Large intestine (tissue), 12 donors: ENCODE measurements at places on chromosomes 5 and 9.
A peak's percentile ranks its signal among the peaks of the same experiment; 100 is the strongest.

DNA sequence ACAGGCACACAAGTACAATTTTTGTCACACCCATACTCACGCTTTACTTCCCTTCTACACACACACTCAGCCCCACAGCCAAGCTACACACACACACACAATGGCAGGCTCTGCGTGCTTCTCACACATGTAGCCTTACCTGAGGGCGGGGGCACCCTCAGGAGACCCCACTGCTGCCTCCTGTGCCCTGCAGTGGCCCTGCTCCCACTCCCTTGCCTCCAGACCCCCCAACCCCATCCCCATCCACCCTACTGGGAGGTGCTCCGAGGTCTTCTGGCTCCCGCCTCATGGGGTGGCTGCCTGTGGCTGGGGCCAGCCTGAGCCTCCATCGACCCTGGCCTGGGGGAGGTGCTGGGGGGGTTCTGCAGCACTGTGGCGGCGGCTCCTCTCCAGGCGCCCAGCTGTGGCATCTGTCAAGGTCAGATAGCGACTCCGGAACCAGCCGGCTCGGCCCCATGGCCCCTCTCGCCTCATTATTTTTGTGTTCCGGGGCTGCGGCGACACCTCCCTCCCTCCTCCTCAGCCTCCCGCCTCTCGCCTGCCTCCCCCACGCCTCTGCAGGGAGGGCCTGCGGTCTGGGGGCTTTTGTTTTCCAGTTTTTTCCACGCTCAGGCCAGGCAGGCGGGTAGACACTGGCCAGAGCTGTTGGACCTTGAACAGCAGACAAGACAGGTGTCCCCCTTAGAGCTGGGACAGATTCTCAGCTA is 21.7 kb downstream of the CXXC5 start:
- peak overlapping the region; percentile 52 for H3K27ac ChIP-seq
- H3K4me1 ChIP-seq, result peaks cover 51% of the 10 kb centered on the region
- no peaks in the 10 kb centered on the region for H3K27me3 ChIP-seq
- peaks cover 23% of the 10 kb centered on the region for H3K36me3 ChIP-seq
- no peak overlapping the region for H3K4me3 ChIP-seq

GRCh38 chr5:171309276-171310211 is 496 bp downstream of the TLX3 start:
- no peak overlapping the region for H3K4me3 ChIP-seq
- H3K4me1 ChIP-seq, result peaks cover 8% of the 10 kb centered on the region
- no peaks in the 10 kb centered on the region for H3K36me3 ChIP-seq
- no peak for DNase-seq

- H3K36me3 ChIP-seq, result no peaks in the 10 kb centered on the region
- peaks cover 3% of the 10 kb centered on the region for H3K4me1 ChIP-seq
- no peaks in the 10 kb centered on the region for H3K27me3 ChIP-seq
- DNase-seq, result no peak
- no peak overlapping the region for H3K4me3 ChIP-seq
Observed at GRCh38 chr5:32615236-32615635, 29.9 kb downstream of the SUB1 start.

DNA sequence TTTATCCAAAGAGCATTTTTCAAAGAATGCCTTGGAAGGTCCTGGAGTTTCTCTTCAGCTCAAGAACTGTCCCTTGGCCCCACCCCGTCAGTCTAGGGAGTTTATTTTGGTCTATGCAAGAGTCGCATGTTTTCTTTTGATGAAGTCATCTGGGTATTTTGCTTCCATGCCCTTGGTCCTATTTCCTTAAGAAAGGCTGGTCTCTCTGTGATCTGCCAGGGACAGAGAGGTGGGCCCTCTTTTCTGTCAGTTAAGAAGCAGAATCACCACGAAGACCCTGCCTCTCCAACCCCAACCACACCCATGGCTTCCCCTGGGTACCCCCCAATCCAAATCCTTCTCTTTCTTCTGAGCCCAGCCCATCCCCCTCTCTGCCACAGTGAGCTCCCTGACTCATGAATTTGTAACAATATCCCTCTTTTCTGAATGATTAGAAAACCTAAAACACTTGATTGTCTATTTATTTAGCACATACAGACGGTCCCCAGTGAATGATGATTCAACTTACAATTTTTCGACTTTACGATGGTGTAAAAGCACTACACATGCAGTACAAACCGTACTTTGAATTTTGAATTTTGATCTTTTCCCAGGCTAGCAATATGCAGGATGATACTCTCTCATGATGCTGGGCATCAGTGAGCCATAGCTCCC is 163.5 kb upstream of the ADRA1B start:
- H3K4me1 ChIP-seq, result no peaks in the 10 kb centered on the region
- H3K4me3 ChIP-seq, result no peak overlapping the region
- no peak for DNase-seq
- no peak overlapping the region for H3K27ac ChIP-seq
- H3K27me3 ChIP-seq, result no peaks in the 10 kb centered on the region
- no peaks in the 10 kb centered on the region for H3K36me3 ChIP-seq

DNA sequence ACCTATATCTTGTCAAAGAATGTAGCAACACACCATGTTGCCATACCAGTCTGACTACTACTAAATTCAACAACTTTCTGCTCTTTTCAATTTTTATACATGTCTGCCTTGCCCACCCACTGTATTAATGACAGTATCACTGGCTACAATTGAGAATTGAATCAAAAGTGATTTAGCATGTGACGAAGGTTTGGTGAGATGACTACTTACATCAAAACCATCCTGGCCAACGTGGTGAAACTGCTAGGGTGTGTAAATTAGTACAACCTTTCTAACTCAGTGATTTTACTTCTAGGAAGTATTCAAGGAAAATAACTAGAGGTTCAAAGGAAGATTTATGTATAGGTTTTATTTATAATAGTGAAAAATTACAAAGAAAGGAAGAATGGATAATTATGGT is 109.8 kb downstream of the UNC13B start:
- no peaks in the 10 kb centered on the region for H3K27me3 ChIP-seq
- no peaks in the 10 kb centered on the region for H3K36me3 ChIP-seq
- peaks cover 7% of the 10 kb centered on the region for H3K4me1 ChIP-seq

DNA sequence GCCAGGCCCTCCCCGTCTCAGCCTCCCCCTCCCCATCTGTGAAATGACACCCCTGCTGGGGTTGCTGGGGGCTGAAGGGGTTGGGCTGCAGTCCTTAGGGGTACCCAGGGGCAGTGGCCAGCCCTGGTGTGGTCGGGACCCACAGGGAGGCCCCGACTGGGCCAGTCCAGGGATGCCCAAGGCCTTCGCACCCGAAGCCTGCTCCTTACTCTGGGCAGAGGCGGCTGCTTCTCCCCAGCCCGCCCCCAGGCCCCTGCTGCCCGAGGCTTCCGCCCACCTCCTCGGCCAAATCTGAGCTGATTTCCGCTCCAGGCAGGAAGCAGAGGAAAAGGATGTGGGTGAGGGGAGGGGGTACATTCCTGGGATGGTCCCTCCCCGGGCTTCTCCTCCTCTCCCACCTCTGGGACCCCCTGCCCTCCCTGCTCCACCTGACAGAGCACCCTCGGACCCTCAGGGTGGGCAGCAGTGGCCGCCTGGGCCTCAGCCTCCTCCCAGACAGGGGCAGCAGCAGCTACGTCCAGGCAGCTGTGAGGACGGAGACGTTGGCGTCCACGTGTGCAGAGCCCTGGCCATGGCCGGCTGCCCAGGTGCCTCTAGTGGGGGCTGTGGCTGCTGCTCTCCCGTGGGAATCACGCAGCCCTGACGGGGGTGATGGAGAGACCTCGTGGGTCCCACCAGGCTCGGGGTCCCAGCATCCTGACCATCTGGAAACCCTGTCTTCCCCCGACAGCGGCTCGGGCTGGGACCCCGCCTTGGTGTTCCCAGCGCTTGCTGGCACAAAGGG is 4.2 kb upstream of the NRARP start:
- H3K27me3 ChIP-seq, result no peaks in the 10 kb centered on the region
- peaks cover 77% of the 10 kb centered on the region for H3K4me1 ChIP-seq
- H3K36me3 ChIP-seq, result no peaks in the 10 kb centered on the region
- no peak for DNase-seq
- peak overlapping the region; percentile 85 for H3K27ac ChIP-seq

DNA sequence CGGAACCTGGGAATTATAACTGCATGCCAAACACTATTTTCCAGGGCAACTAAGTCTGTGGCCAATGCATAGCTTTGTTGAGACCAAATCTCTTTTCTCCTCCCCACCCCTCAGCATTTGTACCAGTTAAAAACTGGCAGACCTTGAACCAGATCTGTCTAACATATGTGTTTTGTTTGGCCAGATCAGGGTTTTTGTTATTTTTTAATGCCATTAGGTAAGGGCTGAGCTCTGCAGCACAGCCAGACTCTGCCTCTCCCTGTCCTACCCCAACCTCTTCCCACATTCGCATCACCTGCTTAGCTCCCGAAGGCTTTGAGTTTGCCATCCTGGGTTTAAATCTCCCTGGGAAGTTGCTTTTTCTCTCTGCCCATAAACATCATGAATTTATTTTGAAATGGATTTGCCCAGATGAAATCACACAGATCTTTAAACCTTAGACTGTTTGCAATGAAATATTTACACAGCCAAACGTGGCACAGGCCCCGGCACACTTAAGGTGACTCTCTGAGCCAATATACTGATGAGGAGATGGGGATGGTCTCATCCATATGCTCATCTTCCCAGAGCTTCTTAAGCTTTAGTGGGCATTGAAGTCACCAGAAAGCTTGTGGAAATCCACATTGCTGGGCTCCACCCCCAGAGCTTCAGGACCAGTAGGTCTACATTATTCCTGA is 54.0 kb upstream of the ALDH1B1 start:
- no peak for DNase-seq
- H3K27me3 ChIP-seq, result peaks cover 3% of the 10 kb centered on the region
- no peaks in the 10 kb centered on the region for H3K4me1 ChIP-seq

DNA sequence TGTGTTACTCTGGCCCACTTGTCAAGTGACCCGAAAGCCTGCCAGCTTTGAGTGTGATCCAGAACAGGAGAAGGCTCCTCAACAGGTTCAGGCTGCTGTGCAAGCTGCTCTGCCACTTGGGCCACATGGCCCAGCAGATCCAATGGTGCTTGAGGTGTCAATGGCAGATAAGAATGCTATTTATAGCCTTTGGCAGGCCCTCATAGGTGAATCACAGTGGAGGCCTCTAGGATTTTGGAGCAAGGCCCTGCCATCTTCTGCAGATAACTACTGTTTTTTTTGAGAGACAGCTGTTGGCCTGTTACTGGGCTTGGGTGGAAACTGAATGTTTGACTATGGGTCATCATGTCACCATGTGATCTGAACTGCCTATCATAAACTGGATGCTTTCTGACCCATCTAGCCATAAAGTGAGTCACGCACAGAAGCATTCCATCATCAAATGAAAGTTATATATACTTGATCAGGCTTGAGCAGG is 180.8 kb downstream of the CARTPT start:
- DNase-seq, result peak; percentile 73
- H3K27ac ChIP-seq, result no peak overlapping the region
- H3K4me3 ChIP-seq, result no peak overlapping the region
- H3K36me3 ChIP-seq, result no peaks in the 10 kb centered on the region
- no peaks in the 10 kb centered on the region for H3K27me3 ChIP-seq

GRCh38 chr5:59062986-59063683 is 480.3 kb downstream of the RAB3C start:
- H3K36me3 ChIP-seq, result peaks cover 3% of the 10 kb centered on the region
- H3K27me3 ChIP-seq, result no peaks in the 10 kb centered on the region
- H3K4me3 ChIP-seq, result no peak overlapping the region

GRCh38 chr9:1522219-1522767 is 472.1 kb downstream of the DMRT2 start:
- H3K4me1 ChIP-seq, result no peaks in the 10 kb centered on the region
- DNase-seq, result no peak
- no peaks in the 10 kb centered on the region for H3K27me3 ChIP-seq
- H3K27ac ChIP-seq, result no peak overlapping the region
- H3K36me3 ChIP-seq, result no peaks in the 10 kb centered on the region
- no peak overlapping the region for H3K4me3 ChIP-seq

GRCh38 chr5:173394701-173395100 is 66.5 kb upstream of the STC2 start:
- no peak overlapping the region for H3K4me3 ChIP-seq
- no peak for DNase-seq
- no peak overlapping the region for H3K27ac ChIP-seq
- H3K27me3 ChIP-seq, result no peaks in the 10 kb centered on the region

DNA sequence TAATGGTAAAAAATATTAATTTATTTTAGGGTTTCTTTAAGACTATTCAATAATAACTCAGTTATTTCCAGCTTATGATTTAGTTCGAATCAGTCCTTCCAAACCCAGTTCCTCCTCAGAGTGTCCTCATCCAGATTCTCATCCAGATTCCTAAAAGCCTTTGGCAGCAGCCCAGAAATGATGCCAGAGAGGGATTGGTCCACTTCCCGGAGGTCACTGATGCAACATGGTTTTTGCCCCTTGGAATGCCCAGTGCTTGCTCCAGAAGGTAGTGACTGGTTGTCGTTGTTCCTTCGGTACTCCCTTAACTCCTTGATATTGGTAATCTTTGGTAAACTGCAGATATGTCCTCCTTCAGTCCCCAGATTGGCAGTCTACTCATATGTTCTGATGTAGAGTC is 493.1 kb upstream of the DMAC1 start:
- no peak overlapping the region for H3K27ac ChIP-seq
- H3K27me3 ChIP-seq, result no peaks in the 10 kb centered on the region
- peaks cover 20% of the 10 kb centered on the region for H3K4me1 ChIP-seq
- H3K36me3 ChIP-seq, result no peaks in the 10 kb centered on the region
- no peak overlapping the region for H3K4me3 ChIP-seq

DNA sequence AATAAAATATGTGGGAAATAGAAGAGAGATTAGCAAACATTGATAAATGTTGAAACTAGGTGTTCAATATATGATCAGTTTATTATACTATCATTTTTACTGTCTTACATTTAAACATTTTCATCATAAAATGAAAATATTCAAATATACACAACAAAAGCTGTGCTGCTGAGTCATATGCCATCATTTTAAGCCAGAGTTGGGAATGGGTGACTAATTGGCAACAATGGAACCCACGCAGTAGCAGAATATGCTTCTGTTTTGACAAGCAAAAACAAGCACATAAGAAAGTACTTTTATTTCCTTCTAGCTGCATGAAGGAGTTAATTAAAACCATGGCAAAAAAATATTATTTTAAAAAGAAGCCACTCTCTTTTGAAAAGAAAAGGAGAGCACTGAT is 340.0 kb upstream of the EDIL3 start:
- DNase-seq, result no peak
- no peaks in the 10 kb centered on the region for H3K36me3 ChIP-seq
- H3K27me3 ChIP-seq, result no peaks in the 10 kb centered on the region
- no peaks in the 10 kb centered on the region for H3K4me1 ChIP-seq
- no peak overlapping the region for H3K4me3 ChIP-seq

- no peaks in the 10 kb centered on the region for H3K36me3 ChIP-seq
- no peaks in the 10 kb centered on the region for H3K4me1 ChIP-seq
- peaks cover 70% of the 10 kb centered on the region for H3K27me3 ChIP-seq
- peak overlapping the region; percentile 45 for H3K27ac ChIP-seq
- DNase-seq, result no peak
- peak overlapping the region; percentile 53 for H3K4me3 ChIP-seq
Observed at GRCh38 chr5:32712481-32713360, 1.6 kb downstream of the NPR3 start.

GRCh38 chr5:15598294-15598902 is 98.4 kb downstream of the FBXL7 start:
- no peak for DNase-seq
- H3K27ac ChIP-seq, result no peak overlapping the region
- H3K27me3 ChIP-seq, result no peaks in the 10 kb centered on the region
- no peaks in the 10 kb centered on the region for H3K4me1 ChIP-seq
- H3K36me3 ChIP-seq, result no peaks in the 10 kb centered on the region

- H3K4me3 ChIP-seq, result no peak overlapping the region
- H3K27ac ChIP-seq, result no peak overlapping the region
Observed at GRCh38 chr5:54531546-54531945, 14.0 kb downstream of the SNX18 start.

GRCh38 chr5:154197801-154198491 is 7.4 kb downstream of the GALNT10 start:
- no peak for DNase-seq
- H3K27me3 ChIP-seq, result no peaks in the 10 kb centered on the region
- peaks cover 6% of the 10 kb centered on the region for H3K36me3 ChIP-seq
- H3K4me1 ChIP-seq, result peaks cover 13% of the 10 kb centered on the region
